Neural crest cell (in vitro differentiated cells): ENCODE measurements at places on chromosomes 4 and X. TPM values are rescaled to one million over a fixed set of nuclear protein-coding genes. Genes with fewer than 3 reads are reported as not detected.

- no peak for DNase-seq
Measured at GRCh38 chr4:179071131-179071530, 1628.9 kb upstream of the AGA start.

- no peak for DNase-seq
Measured at GRCh38 chr4:47643845-47644244, 158.8 kb downstream of the ATP10D start.

- DNase-seq = no peak
Measured at GRCh38 chrX:12973561-12974304, 1.2 kb upstream of the TMSB4X start.

GRCh38 chr4:23733476-23733875, 156.4 kb downstream of the PPARGC1A start:
- no peak for DNase-seq

DNA sequence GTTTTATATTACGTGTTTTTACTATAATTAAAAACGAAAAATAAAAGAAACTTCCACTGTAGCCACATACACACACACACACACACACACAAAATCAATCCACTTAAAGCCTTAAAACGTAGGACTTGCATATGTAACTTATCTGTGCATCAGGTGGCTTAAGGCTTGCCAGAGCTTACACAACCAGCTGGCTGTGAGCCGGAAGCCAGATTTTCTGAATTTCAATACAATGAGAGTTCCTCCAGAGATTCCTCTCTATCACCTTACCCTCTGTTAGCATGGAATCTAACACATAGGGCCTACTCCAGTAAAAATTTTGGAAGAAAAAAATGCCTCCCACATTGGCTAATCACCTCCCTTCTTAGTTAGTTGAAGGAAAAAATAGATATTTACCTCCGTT, 27.9 kb upstream of the SLITRK4 start:
- no peak for DNase-seq

GRCh38 chr4:40800064-40800463, 50.3 kb downstream of the NSUN7 start:
- DNase-seq = no peak

- DNase-seq = no peak
Measured at GRCh38 chr4:96193061-96193460, 353.2 kb downstream of the PDHA2 start.

GRCh38 chr4:76729460-76729859, 168.5 kb downstream of the SOWAHB start:
- no peak for DNase-seq

GRCh38 chr4:11650801-11651596, 222.3 kb upstream of the HS3ST1 start:
- DNase-seq = no peak

- DNase-seq = no peak
Measured at GRCh38 chr4:117771647-117772337, 262.5 kb upstream of the NDST3 start.

GRCh38 chr4:16627999-16628398, 270.4 kb downstream of the LDB2 start:
- no peak for DNase-seq

GRCh38 chr4:1632109-1633104, 51.7 kb downstream of the FAM53A start:
- DNase-seq = no peak

- no peak for DNase-seq
Measured at GRCh38 chr4:147678106-147678505, 5.9 kb downstream of the PRMT9 start.

- DNase-seq = no peak
Measured at GRCh38 chrX:153491351-153491914, 3.3 kb upstream of the BGN start.

GRCh38 chr4:26992657-26993361, 132.2 kb downstream of the STIM2 start:
- no peak for DNase-seq

DNA sequence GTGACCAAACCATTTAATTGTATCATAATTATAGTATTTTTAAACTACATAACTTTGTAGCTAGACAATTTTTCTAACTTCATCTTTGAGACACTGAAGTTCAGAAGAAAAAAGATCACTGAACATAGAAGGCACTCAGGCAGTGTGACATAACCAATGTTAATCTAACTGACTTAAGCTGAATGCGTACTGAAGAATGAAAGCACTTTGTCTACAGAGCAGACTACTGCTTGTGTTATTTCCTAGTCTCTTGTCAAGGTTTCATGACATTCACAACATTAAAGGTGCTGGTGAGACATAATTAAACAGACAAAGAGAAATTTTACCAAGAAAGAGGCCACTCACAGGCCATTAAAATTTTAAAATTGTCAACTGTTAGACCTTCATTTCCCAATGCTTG, 13.5 kb downstream of the AMMECR1 start:
- DNase-seq = no peak

GRCh38 chr4:10162341-10163000, 45.9 kb upstream of the WDR1 start:
- no peak for DNase-seq

- no peak for DNase-seq
Measured at GRCh38 chr4:109278594-109279031, 23.8 kb downstream of the COL25A1 start.

- no peak for DNase-seq
Measured at GRCh38 chr4:11565899-11566298, 137.2 kb upstream of the HS3ST1 start.

- DNase-seq = no peak
Measured at GRCh38 chrX:50705042-50705441, 109.0 kb downstream of the SHROOM4 start.

DNA sequence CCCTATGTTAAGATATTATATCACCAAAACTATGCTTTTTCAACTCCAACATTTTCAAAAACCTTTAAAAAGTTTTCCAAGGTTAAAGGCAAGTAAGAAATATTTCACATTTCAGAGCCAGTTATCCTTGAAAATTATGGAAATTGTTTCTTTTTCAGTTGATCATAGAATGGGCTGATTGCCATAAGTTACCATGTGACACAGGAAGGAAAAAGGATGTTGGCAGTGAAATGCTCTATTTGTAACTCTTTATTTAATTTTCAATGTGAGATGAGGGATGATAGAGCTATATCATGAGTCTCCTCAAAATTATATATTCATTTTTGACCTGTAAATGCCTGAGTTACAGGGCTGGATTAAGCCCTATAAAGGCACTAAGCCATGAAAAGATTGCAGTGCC, 93.0 kb upstream of the PLS3 start:
- no peak for DNase-seq

GRCh38 chr4:75189711-75190335, 256.9 kb downstream of the PARM1 start:
- no peak for DNase-seq

DNA sequence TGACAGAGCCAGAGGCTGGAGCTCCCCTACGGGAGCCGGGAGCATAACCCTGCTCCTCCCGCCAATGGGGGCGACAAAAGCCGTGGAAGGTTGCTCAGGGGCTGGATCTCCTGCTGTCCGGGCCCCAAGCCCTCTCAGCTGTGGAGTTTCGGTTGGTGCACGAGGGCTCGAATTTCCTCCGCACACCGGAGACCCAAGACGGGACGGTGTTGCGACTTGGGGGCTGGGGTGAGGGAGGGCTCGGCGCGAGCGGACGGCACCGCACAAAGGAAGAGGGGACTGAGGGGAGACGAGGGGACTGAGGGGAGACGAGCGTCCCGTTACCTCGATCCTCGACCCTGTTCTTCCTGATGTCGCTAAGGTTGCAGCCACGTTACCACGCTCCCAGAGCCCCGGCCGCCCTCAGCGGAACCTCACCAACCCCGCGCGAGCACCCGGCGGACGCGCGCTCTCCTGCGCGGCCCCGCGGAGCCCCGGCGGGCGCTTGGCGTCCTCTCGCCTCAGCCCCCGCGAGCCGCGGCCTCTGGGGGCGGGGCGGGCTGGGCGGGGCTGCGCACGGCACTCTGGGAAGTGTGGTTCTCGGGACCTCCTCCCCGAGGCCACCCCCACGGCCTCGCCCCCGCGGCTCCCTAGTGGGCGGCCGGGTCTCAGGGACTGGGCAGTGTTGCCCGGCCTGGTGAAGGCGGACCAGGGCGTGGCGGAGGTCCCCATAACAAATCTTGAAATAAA, at the start of gene KLHL8:
Gene KLHL8 (minus strand): TSS at position 525 of the 729 bp plus-strand sequence. CDS start 25,079 bp downstream, outside the sequence.
- peak; percentile 79 for DNase-seq

GRCh38 chr4:42488114-42488513, 90.8 kb downstream of the SHISA3 start:
- DNase-seq = no peak

DNA sequence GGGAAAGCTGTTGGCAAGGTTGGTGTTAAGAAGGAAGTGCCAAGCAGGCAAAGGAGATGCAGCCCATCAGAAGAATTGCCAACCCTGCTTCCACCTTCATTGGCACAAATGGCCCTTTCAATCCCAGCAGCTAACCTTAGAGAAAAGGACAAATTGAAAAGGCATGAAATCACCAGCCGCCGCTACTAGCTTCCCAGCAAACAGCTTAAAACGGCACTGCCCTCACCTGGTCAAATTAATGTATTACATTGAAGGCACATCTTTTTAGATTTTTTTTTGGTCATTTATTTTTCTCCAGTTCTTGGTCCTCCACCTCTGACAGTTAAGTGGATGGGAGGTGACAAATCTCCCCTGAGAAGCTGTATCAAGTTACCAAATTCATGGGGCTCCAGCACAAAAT, 51.0 kb upstream of the NHSL2 start:
- peak; percentile 51 for DNase-seq

- DNase-seq = no peak
Measured at GRCh38 chrX:13864264-13864663, 47.4 kb upstream of the GPM6B start.

- DNase-seq = no peak
Measured at GRCh38 chr4:105460306-105460705, 13.6 kb downstream of the PPA2 start.

GRCh38 chr4:37687194-37687562, 1.0 kb upstream of the RELL1 start:
- no peak for DNase-seq

DNA sequence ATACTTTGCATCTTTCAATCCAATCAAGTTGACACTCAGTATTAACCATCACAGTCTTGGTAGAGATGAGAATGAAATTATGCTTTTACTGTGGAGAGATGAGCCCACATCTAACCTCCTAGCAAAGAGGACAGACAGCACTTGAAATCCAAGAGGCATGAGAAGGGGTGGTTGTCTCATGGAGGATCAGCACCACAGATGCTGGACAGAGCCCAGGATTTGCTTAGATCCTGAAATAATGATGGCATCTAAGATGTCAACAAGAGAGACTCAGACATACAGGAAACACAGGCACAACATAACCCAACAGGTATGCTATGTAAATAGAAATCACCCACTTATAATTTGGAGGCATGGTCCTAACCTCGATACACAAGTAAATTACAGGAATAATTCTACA, 74.3 kb upstream of the VCX2 start:
- no peak for DNase-seq

GRCh38 chr4:166274136-166274761, 401.2 kb downstream of the TLL1 start:
- no peak for DNase-seq

GRCh38 chrX:101749436-101749835, 89.8 kb upstream of the ARMCX2 start:
- DNase-seq = no peak

- DNase-seq = no peak
Measured at GRCh38 chrX:47502316-47503125, 19.5 kb upstream of the ZNF41 start.

DNA sequence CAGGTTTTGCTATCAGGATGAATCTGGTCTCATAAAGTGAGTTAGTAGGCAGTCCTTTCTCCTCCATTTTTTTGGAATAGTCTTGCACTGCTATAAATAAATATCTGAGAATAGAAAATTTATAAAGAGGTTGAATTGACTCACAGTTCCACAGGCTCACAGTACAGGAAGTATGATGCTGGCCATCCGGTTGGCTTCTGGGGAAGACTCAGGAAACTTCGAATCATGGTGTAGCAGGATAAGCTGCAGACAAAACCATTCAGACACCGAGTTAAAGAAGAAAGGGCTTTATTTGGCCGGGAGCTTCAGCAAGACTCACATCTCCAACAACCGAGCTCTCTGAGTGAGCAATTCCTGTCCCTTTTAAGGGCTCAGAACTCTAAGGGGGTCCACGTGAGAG, 348.2 kb downstream of the KCTD8 start:
- no peak for DNase-seq

DNA sequence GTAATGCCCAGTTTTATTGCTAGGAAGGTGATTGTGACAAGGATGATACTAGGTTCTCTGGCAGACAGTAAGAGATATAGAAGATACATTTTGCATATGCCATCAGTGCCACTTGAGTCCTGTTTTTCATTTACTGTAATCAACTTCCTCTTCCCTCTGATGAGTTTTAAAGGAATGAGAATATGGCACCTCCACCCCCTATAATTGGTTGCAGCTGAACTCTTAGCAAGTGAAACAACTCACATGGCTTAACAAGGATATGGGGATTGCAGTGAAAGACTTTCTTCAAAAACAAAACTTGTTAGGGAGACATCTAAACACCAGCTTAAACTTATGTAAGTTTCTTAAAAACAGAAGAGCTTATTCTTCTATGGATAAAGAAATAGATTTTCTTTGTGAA, 90.0 kb downstream of the AREG start:
- no peak for DNase-seq

GRCh38 chr4:111204797-111205196, 581.9 kb upstream of the PITX2 start:
- no peak for DNase-seq

DNA sequence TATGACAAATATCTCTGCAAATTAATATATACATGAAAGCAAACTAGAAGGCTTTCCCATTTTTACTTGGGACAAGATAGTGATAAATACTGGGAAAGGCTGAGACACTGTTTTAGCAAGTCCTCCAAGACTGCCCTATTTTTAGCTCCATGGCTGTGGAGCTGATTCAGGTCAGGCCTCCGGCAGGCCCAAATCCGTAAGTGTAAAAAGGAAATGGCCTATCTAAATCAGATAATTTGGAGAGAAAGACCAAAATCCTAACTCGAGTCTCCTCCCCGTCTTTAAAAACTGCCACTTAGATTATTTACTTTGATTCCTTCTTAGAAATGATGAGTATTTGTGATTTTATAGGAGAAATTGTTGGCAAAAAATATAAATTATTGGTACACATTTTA, 2.9 kb downstream of the OTUD4 start:
- DNase-seq = no peak

- DNase-seq = peak; percentile 30
Measured at GRCh38 chr4:148445071-148445859, 3.1 kb upstream of the NR3C2 start.

Gene SMARCA1
- 122 and 123 TPM in 2 replicates for total RNA-seq

Gene CFAP47
- total RNA-seq = 0.75 and 0.93 TPM in 2 replicates

Gene PSAPL1
- not detected in 2 replicates for total RNA-seq

Gene CENPVL1
- total RNA-seq = 1.3 and 1.6 TPM in 2 replicates

Gene FAM9B
- total RNA-seq = not detected in 2 replicates

Gene MAGEA8
- total RNA-seq = not detected in 2 replicates

Gene POU3F4
- 13.0 and 13.8 TPM in 2 replicates for total RNA-seq

Gene SPANXC
- not detected in 2 replicates for total RNA-seq

Gene TRIM75
- total RNA-seq = not detected in 2 replicates

Gene COX18
- total RNA-seq = 20.1 and 20.4 TPM in 2 replicates

Gene DMRTC1
- total RNA-seq = 0.56 and 1.2 TPM in 2 replicates

Gene MAGED1
- 237 and 246 TPM in 2 replicates for total RNA-seq

Gene CYP2U1
- total RNA-seq = 7.6 and 8.4 TPM in 2 replicates

Gene NAA11
- not detected in 2 replicates for total RNA-seq

Gene OCIAD1
- 129 and 141 TPM in 2 replicates for total RNA-seq

Gene EVC2
- total RNA-seq = 6.4 and 7.2 TPM in 2 replicates

Gene MTHFD2L
- 19.3 and 19.9 TPM in 2 replicates for total RNA-seq
